ENCODE measurements at places on chromosomes 5 and 9.

DNA sequence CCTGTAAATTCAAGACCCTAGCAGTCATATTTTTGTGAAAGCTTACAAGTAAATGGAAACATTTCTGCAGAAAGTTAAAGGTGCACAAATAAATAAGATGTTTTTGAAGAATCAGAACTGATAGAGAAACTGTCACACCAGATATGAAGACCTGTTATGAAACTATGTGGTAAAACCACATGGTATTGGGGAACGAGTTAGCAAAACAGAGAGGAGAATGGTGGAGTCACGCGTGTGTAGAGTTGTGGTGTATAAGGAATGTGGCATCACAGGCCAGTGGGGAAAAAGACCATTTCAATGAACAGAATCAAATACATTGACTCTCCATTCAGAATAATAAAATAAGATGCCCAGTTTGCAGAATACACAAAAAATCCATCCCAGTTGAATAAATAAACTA is 477.2 kb downstream of the ICE1 start:
- DNase-seq, result no peak

DNA sequence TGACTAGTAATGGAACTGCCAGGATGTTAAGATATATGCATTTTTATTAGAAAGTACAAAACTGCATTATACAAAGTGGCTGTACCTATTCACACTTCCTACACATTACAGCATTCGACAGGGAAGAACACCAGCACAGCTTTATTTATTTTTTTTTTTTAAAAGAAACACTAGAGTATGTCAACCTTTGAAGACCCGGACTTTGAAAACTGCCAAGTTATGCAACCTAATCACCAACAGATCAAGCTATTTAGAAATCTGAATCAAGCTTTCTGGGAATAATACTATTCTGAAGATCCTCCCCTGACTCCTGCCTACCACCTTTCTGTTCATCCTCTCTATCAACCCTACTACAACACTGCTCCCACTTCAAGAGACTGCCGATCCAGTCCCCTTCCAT is 4.5 kb downstream of the GEMIN5 start:
- no peak for DNase-seq

DNA sequence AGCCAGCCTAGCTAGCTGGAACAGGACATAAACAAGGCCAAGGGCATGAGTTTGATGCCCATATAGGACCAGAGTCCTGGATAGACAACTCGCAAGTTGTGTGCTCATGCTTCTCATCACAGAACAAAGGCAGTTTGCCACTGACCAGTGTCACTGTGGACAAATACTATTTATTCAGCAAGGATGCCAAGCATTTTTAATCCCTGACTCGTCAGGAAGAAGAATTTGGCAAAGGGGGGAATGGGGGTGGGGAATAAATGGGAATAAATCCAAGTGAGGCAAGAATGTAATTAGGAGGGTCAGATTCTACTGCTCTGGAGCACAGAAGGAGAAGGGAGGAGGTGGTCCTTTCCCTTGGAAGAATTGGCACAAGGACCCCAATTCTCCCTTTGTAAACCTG is 46.8 kb upstream of the ANKRD55 start:
- no peak for DNase-seq

- no peak for DNase-seq
Observed at GRCh38 chr5:1331861-1332405, 13.0 kb downstream of the CLPTM1L start.

GRCh38 chr9:26656003-26656870 is 236.4 kb downstream of the CAAP1 start:
- no peak for DNase-seq

GRCh38 chr5:58410441-58410840 is 49.4 kb downstream of the PLK2 start:
- no peak for DNase-seq

GRCh38 chr5:53080271-53080670 is 29.3 kb downstream of the MOCS2 start:
- no peak for DNase-seq

Data from brain pericyte (primary cell).